Epithelial cell of alveolus of lung (primary cell): ENCODE measurements at places on chromosomes 5 and 9. TPM values are rescaled to one million over a fixed set of nuclear protein-coding genes. Genes with fewer than 3 reads are reported as not detected.

COL23A1 gene
- not detected in 2 replicates for total RNA-seq

NLN gene
- total RNA-seq = 9.8 and 18.6 TPM in 2 replicates

TSLP gene
- 0.80 and 5.8 TPM in 2 replicates for total RNA-seq

OBP2B gene
- total RNA-seq = not detected in 2 replicates

PLAC8L1 gene
- not detected in 2 replicates for total RNA-seq

CDX1 gene
- total RNA-seq = 0.78 TPM in 1 of 2 replicates, not detected in the other

PDE8B gene
- total RNA-seq = 0.13 and 1.2 TPM in 2 replicates

FOXD4L3 gene
- not detected in 2 replicates for total RNA-seq
